Iris pigment epithelial cell (primary cell): ENCODE measurements at places on chromosomes 6 and 20.

DNA sequence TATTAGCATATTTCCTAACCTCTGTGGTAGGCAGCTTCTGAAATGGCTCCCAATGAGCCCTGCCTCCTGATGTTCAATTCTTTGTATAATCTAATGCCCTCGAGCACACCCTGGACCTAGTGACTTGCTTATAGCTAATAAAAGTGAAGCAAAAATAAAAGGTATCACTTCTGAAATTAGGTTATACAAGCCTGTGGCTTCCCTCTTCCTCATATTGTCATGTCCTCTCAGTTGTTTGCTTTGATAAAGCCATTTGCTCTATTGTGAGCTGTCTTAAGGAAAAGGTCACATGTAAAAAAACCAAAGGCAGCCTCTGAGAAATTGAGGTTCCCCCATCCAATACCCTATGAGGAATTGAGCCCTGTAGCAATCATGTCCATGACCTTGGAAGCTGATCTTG is 442.1 kb upstream of the ADGRB3 start:
- no peak for DNase-seq

DNA sequence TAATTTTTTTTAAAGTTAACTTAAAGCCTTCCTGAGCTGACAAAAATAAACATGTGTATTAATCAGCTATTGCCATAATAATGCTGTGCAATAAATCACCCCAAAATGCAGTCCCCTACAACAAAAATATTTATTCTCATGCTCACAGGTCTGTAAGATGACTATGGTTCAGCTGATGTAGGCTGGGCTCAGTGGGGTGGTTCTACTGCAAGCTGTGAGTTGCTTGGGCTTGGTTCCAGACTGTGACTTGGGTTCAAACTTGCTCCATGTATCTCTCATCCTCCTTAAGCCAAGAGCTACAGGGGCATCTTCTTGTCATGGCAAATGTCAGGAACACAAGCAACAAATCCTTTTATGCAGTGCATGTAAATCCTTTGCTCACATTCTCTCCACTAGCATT is 644.3 kb downstream of the KIF16B start:
- DNase-seq, result no peak

DNA sequence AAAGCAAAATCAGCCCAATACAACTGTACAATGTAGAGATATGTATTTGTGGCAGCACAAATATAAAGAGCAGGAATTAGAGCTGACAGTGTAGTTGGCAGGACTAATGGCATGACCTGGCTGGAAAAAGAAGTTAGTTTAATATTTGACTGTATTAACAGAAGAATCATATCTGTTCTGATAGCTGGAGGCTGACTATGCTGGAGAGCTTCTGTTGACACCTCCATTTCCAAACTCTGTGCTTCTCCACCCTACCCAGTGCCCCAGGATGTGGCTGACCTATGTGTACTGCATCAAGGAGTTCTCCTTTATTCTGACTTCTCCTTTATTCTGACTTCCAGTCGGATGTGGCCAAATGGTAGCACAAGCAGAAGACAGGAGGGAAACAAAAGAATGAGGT is 299.3 kb downstream of the PKHD1 start:
- no peak for DNase-seq

GRCh38 chr20:46520976-46521579 is 7.7 kb upstream of the ZNF334 start:
- DNase-seq, result peak; percentile 69

- no peak for DNase-seq
These were observed 40.2 kb downstream of the RALY start for GRCh38 chr20:34033903-34034302.
